ENCODE measurements at places on chromosomes 1 and 21. TPM values are rescaled to one million over a fixed set of nuclear protein-coding genes. Genes with fewer than 3 reads are reported as not detected.

DNA sequence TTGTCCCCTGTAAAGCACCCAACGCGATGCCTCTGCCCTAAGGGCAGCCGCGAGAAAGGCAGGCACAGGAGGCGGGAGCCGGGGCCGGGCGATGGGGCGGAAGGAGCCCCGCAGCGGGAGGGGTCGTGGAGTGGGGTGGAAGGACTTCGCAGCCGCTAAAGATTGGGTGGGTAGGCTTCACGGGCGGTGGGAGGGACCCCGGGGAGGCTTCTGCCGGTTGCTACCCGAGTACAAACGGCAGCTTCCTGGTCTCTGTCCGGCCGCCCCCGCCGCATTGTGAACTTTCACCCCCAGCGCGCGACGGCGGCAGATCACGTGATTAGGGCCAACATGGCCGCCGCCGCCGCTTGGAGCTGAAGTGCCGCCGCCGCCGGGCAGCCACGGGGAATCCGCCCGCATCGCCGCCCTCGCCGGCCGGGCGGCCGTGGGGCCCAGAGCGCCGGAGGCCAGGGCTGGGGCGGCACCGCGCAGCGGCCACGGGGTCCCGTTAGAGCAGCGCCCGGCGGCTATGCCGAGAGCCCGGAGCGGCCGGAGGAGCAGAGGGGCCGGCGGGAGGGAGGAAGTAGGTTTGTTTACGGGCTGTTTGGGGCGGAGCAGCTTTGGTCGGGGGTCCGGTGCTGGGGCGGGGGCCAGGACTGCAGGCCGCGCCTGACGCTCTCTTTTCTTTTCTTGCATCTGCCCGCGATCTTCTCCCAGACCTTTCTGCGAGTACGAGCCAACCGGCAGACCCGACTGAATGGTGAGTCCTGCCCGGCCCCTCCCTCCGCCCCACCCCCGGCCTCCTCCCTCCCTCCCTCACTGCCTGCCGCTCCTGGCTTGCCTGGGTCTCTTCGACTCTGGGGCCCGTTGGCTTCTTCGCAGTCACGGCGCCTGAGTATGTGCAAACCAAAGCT lies 42.4 kb downstream of the TMEM53 start:
- peak; percentile 93 for DNase-seq
- H3K4me3 ChIP-seq: peak overlapping the region; percentile 87
- no peaks in the 10 kb centered on the region for H3K27me3 ChIP-seq
- peaks cover 18% of the 10 kb centered on the region for H3K36me3 ChIP-seq
- H3K4me1 ChIP-seq: peaks cover 37% of the 10 kb centered on the region

DNA sequence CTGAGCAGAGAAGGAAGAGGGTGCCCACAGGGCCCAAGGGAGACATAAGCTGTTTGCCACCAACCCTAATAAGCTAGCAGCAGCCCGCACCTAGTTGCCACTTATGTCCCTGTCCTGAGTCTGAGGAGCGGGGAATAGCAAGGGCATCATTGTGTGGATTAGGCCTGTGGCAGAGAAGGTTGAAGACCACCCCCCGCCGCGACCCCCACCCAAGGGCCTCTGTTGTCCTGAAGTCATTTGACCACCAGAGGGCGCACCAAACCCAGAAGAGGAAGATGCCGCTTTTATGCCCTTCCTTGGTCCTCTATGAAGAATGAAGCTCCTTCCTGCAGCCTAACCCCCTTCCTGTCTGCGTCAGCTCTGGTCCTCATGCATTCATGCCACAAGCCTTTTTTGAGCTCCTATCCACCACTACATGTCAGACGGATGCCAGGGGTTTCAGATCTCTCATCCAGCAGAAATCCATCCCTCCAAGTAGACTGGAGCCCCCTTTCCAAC lies 16.6 kb downstream of the RHBG start:
- no peak overlapping the region for H3K27ac ChIP-seq
- H3K4me1 ChIP-seq: no peaks in the 10 kb centered on the region
- H3K4me3 ChIP-seq: no peak overlapping the region
- H3K27me3 ChIP-seq: no peaks in the 10 kb centered on the region
- no peaks in the 10 kb centered on the region for H3K36me3 ChIP-seq

- no peak overlapping the region for H3K27ac ChIP-seq
- no peaks in the 10 kb centered on the region for H3K27me3 ChIP-seq
- no peak for DNase-seq
- H3K4me3 ChIP-seq: no peak overlapping the region
- no peaks in the 10 kb centered on the region for H3K36me3 ChIP-seq
These were observed 14.1 kb upstream of the TRAPPC10 start for GRCh38 chr21:43997766-43998742.

The SLC30A10 gene
- total RNA-seq: 0.15 TPM

The BNIPL gene
- total RNA-seq: 0.35 TPM

The THAP3 gene
- total RNA-seq: 16.7 TPM

GRCh38 chr1:246068217-246068512 lies 438.9 kb downstream of the SMYD3 start:
- no peaks in the 10 kb centered on the region for H3K4me1 ChIP-seq
- no peaks in the 10 kb centered on the region for H3K27me3 ChIP-seq
- DNase-seq: no peak
- no peaks in the 10 kb centered on the region for H3K36me3 ChIP-seq
- no peak overlapping the region for H3K27ac ChIP-seq
- no peak overlapping the region for H3K4me3 ChIP-seq

DNA sequence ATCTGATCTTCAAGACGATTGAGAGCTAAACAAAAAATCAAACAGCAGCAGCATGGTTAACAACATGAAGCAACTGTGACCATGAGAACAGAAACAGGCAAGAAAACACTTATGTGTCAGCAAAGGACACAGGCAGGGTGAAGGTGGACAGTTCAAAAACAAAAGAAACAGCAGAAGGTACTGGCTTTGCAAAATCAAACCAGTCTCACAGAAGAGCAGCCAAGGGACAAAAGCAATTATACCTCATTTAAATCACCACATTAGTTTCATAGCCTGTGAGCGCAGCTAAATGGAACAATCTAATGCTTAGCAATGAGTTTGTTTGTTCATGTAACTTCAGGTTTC lies 59.1 kb downstream of the CAPN2 start:
- peaks cover 36% of the 10 kb centered on the region for H3K4me1 ChIP-seq
- H3K36me3 ChIP-seq: peaks cover 17% of the 10 kb centered on the region

The EFNA4 gene
- 1.8 TPM for total RNA-seq

The CHIT1 gene
- 0.05 TPM for total RNA-seq

The HAO2 gene
- total RNA-seq: not detected

- no peak for DNase-seq
- H3K27me3 ChIP-seq: peaks cover 54% of the 10 kb centered on the region
- H3K4me3 ChIP-seq: no peak overlapping the region
These were observed 8.0 kb downstream of the RUNX3 start for GRCh38 chr1:24921938-24922662.

DNA sequence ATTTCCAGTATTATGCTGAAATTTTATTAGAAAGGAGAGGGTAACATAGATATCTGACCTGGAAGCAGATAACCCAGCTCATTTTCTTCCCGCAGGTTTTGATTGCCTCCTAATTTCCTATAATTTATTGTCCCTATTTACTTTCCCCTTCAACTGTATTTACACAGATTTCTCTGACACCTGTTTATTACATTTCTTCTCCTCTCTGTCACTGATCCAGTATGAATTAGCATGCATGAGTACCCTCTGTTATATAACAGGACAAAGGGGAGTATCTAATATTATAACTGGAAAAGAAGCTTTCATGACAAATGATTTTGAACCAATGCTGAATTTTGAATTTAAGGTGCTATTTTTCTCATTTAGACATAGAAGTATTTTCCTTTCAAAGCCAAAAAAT lies 37.4 kb downstream of the DENND1B start:
- no peaks in the 10 kb centered on the region for H3K4me1 ChIP-seq
- H3K27me3 ChIP-seq: no peaks in the 10 kb centered on the region
- no peak for DNase-seq
- no peaks in the 10 kb centered on the region for H3K36me3 ChIP-seq

The NHLH2 gene
- total RNA-seq: not detected

GRCh38 chr21:39788383-39788782 lies 43.4 kb downstream of the IGSF5 start:
- peaks cover 20% of the 10 kb centered on the region for H3K4me1 ChIP-seq
- H3K4me3 ChIP-seq: peak overlapping the region; percentile 41
- DNase-seq: peak; percentile 72
- no peaks in the 10 kb centered on the region for H3K36me3 ChIP-seq
- H3K27ac ChIP-seq: peak overlapping the region; percentile 21

The KRTAP19-1 gene
- not detected for total RNA-seq

DNA sequence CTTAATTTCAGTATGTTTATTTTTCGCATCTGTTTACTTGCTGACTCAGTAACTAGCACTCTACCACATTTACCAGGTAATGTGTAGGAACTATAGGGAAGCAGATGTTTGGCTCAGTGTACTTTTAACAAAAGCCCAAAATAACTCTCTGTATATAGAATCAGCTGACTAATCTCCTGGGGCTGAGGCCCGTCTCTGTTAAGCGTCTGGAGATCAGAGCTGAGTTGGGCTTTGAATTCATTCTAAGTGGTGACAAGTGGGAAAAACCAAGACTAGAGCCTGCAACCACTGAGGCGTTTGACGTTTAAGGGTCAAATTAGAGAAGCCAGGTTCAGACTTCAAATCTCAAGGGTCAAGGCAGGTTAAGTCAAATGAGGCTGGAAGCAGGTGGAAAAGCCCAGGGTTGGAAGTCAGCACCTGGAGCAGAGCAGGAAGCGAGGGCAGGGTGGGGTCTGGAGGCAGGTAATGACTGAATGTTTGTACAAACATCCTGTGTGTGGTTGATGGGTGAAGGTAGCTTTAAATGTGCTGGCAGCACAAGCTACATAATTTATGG lies 56.8 kb upstream of the LYST start:
- H3K4me3 ChIP-seq: no peak overlapping the region
- DNase-seq: no peak
- H3K27ac ChIP-seq: no peak overlapping the region
- H3K27me3 ChIP-seq: no peaks in the 10 kb centered on the region

The SNRPE gene
- 55.0 TPM for total RNA-seq

The TSPAN1 gene
- 1.2 TPM for total RNA-seq

The SELL gene
- 8.5 TPM for total RNA-seq

GRCh38 chr1:90391126-90391525 lies 326.0 kb downstream of the BARHL2 start:
- peaks cover 16% of the 10 kb centered on the region for H3K4me1 ChIP-seq
- no peak overlapping the region for H3K27ac ChIP-seq
- H3K36me3 ChIP-seq: no peaks in the 10 kb centered on the region
- no peak for DNase-seq
- no peaks in the 10 kb centered on the region for H3K27me3 ChIP-seq

DNA sequence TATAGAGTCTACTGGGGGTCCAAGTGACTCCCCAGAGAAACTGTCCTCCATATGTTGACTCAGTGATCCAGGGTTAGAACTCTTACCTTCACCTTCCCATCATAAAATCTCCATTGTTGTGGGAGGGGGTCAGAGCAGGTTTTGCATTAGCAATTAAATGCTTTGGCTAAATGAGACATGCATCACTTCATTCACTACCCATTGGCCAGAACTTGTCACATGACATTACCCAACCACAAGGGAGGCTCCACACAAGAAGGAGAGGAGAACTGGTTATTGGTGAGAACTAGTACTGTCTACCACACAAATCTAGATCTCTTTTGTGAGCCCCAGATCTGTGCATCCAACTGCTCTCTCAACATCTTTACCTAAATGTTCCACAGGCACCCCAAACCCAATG lies 4.2 kb upstream of the C1orf162 start:
- peaks cover 9% of the 10 kb centered on the region for H3K4me1 ChIP-seq
- no peaks in the 10 kb centered on the region for H3K27me3 ChIP-seq
- peak overlapping the region; percentile 93 for H3K27ac ChIP-seq
- peaks cover 81% of the 10 kb centered on the region for H3K36me3 ChIP-seq
- H3K4me3 ChIP-seq: no peak overlapping the region
- DNase-seq: no peak

Measured in heart right ventricle (tissue), 16 donors.